ENCODE measurements at places on chromosomes 3 and 15.
A peak's percentile ranks its signal among the peaks of the same experiment; 100 is the strongest.

DNA sequence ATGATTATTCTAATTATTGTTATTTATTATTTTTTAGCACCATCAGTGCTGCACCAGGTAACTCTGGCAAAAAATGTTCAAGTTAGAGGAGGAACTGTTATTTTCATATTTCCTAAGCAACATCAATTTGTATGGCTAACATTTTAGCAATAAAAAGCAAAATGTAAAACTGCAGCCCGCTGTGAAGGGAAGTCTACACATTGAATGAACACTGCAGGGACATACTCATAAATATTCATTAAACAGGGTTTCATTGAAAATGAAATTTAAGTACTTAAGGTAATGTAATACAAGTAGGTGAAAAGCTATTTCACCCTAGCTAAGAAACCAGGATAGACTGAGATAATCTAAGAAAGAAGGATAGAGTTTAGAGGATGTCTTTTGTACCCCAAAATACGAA, 532.7 kb downstream of the NLGN1 start:
- no peak for DNase-seq

- DNase-seq, result no peak
Observed at GRCh38 chr3:31671976-31672375, 139.3 kb downstream of the STT3B start.

- DNase-seq, result peak; percentile 33
Observed at GRCh38 chr3:126304704-126305103, 52.5 kb downstream of the KLF15 start.

DNA sequence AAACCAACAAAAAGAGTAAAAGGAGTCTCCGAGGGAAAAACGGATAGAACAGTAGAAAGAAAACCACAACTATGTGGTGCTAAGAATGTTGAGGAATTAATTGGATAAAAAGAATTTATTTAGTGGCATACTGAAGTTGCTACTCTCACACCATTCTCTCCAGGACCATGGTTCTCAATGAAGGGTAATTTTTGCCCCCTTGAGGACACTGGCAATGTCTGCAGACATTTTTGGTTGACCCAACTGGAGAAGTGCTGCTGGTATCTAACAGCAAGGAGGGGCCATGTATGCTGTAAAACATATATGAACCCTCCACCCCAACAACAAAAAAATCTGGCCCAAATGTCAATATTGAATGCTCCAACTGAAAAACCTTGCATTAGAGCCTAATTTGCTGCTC, 85.9 kb upstream of the CSPG5 start:
- peak; percentile 12 for DNase-seq

DNA sequence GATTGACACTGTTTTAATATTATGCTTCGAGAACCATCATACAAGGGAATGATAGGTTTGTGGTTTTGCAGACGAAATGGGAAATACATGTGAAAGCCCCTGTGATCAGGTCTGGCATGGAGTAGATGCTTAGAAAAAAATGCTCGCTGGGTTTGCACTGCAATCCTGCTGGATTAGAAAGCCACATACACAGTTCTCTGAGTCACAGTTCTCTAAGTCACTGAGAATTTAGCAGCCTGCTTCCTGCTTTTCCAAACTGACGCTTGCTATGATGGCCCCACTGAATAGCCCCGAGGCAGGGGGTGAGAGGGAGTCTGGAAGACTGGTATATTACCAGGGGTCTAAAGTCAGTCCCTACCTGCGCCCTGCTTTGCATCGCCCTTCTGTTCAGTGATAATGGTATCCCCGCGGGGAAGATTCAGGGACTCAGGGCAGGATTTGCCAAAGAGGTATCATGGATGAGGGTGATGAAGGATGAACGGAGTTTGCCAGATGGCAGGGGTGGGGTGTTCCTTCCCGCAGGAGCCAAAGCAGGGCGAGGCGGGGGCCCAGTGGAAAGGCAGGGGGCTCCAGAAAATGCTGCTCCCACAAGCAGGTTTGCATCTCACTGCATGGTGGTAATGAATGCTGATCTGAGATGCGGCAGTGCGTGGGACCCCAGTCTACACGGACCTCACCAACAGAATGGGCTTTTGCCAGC, 82.3 kb downstream of the IQSEC1 start:
- DNase-seq, result peak; percentile 74

- DNase-seq, result no peak
Observed at GRCh38 chr3:154926721-154927120, 153.4 kb upstream of the MME start.

DNA sequence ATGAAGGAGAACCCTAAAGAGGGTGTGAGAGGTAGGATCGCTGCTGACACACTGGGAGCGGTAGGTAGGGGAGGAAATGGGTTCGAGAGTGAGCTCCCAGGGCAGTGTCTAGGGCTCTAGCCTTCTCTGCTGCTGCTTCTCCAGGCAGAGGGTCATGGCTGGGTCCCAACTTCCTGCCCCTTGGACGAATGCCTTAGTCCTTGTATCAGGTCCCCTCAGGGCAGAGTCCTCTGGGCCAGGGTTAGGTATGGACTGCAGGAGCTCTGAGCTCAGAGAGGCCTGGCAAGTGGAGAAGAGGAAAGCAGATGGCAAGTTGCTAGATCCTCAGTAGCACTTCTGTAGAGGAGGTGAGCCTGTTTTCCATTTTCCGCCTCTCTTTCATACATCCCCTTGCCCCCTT, 2.9 kb downstream of the CORO2B start:
- DNase-seq, result no peak

GRCh38 chr15:83850015-83850414, 196.1 kb downstream of the ADAMTSL3 start:
- DNase-seq, result no peak

GRCh38 chr3:18853269-18853668, 295.0 kb upstream of the KCNH8 start:
- no peak for DNase-seq

GRCh38 chr3:138914870-138915502, 32.0 kb downstream of the FOXL2 start:
- DNase-seq, result no peak

GRCh38 chr3:75101329-75102147, 487.1 kb upstream of the CNTN3 start:
- DNase-seq, result peak; percentile 6

DNA sequence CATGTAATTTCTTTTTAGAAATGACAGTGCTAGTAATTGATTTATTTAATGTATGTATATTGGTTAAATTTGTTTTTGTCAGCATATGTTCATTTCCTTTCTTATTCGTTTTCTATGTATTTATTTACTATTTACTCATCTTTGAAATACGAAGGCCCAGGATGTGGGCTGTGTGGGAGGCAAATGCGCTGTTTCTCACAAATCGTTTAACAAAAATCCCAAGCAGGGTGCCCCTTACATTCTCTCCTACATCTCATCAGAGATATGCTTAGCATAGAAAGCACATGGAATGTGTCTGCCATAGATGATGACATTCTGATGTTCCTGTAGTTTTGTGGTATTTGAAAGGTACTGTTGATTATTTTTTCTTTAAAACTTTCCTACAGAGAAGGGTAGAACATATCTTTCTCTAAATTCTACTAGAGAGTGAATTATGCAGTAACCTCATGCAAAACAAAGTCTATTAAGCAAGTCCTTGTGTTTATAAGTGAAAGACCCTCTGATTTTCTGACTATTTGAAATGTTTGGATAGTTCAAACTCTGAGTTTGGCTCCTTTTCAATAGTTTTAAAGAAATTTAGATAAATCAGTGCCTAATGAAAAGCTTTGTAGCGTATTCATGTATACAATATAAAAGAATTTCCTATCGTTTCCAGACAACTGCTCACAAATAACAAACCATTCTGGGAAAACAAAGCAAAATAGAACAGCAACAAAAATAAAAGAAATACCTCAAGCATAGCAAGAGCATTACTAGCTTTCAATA, 111.1 kb upstream of the VGLL3 start:
- DNase-seq, result no peak

GRCh38 chr3:71523628-71524027, 59.9 kb downstream of the FOXP1 start:
- DNase-seq, result no peak

DNA sequence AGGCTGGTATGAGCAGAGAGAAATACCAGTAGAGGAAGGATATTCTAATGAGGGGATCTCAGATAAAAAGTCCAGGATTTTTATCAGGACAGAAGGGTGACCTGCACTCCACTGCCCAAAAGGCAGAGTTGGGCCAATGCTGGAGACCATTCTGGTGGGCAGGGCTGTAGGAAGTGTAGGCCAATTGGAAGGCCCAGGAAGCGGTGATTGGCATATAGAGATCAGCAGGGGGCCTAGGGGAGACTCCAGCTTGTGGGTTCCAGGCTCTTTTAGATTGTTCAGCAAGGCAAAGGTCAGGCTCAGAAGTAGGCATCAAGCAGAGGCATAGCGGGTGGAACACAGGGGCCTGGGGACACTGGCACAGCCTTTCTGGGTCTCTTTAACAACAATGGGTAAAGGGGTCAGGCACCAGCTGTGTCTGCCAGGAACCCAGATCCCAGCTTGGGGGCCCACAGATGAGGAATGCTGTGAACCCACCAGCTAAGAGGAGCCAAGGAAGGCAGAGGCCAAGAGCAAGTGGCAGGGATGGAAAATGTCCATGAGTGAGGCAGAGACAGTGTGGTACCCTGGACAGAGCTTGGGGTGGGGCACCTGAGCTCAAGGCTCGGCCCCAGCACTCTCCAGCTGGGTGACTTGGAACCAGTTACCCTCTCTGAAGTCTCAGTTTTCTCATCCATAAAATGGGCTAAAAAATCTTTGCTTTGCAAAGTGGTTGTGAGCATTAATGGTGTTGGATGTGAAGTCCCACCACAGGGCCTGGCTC, 27.0 kb upstream of the RASGRF1 start:
- no peak for DNase-seq

DNA sequence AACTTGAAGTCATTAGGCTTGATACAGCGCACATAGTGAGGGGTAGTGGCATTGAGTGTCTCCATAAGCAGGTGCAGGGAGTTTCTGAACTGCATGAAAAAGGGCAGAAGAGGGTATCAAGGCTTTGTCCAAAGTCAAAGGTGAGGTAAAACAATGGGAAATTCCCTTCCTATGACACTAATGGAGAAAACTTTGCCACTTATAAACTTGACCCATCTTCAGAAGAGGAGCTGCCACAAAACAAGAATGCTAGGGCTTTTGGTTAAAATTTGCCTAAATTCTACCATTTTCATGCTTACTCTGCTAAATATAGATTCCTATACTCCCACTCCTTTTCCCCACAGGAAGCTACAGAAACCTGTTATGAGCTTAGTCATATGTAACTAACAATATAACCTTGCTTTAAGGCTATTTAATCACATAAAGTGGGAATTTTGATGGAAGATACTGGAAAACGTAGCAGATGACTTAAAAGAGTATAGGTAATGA, 87.5 kb upstream of the MYO5C start:
- peak; percentile 28 for DNase-seq

DNA sequence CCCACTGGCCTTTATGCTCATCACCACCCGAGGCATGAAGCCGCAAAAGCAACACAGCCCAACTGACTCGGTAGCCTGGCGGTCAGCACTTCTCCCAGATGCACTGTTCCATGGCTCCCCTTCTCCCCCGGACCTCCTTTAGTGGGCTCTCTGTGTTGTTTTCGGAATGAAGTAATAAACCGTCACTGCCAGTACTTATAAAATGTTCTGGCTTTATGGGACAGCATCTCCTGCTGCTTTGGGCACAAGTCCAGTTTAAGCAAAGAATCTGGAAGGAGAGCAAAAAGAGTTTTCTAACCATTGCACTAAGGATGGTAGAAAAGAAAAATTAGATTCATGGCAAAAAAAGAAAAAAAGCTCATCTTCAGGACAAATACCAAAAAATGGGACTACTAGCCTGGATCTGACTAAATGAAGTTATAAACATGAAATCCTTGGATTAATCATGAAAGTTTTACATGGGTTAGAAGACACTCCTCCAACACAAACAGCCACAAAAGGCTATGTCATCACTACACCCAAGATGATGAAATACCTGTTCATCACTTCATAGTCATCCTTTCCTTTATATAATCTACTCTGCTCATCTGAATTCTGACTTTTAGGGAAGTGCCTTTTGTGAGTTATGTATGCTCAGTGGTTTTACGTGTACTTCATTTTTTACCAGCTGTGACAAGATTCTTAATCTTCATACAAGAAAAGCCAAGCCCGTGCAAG, 89.5 kb upstream of the UBE2E2 start:
- DNase-seq, result peak; percentile 35

DNA sequence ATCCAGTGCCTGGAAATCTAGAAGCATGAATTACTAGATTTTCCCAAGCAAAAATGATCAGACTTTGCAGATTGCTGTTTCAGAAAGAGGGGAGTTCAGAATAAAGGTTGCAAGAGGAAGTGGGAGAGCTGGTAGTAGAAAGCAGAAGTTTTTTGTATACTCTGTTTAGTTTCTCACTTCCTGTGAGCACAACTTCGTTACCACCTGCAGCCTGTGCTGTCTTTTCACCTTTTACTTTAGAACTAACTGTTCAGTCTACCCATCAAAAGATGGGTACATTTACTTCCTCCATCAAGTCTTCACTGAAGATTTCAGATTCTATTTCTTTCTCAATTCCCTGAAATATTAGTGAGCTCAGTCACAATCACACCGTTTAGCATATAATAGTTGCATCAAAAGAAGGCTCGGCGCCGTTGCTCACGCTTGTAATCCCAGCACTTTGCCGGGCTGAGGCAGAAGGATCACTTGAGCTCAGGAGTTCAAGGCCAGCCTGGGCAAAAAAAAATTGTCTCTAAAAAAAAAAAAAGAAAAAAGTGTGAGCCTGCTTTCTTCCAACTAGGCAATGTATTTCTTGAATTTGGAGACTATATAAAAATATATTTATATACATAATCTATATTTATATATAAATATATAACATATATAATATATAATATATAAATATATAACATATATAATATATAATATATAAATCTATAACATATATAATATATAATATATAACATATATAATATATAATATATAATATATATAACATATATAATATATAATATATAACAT, 1.8 kb upstream of the CEP97 start:
- DNase-seq, result no peak

DNA sequence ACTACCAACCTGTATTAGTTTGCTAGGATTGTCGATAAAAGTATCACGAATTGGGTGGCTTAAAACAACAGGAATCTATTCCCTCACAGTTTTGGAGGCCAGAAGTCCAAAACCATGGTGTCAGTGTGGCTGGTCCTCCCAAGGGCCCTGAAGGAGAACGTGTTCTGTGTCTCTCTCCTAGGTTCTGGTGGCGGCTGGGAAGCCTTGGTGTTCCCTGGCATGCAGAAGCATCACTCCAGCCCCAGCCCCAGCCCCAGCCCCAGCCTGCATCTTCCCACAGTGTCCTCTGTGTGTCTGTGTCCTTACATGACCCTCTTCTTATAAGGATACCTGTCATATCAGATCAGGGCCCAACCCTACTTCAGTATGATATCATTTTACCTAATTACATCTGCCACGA, 272.5 kb upstream of the LYSMD4 start:
- no peak for DNase-seq

DNA sequence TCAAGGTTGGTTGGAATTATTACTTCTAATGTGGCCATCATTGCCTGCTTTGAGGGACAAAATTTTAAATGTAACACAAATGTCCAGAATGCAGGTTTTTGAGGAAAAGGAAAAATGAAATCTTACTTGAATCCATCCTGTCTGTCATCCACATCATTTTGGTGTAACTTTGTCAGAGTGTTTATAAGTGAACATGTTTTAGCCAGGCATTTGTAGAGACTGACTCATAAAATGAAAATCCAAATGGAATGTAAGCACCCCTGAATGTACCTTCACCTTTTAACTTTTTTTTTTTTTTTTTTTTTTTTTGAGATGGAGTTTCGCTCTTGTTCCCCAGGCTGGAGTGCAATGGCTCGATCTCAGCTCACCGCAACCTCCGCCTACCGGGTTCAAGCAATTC, 141.8 kb upstream of the BNIP2 start:
- peak; percentile 20 for DNase-seq

GRCh38 chr15:27764339-27764738, 334.8 kb downstream of the OCA2 start:
- no peak for DNase-seq
